Cardiac muscle cell (in vitro differentiated cells and primary cell): ENCODE measurements at places on chromosomes 1 and 21. TPM values are rescaled to one million over a fixed set of nuclear protein-coding genes. Genes with fewer than 3 reads are reported as not detected.

- DNase-seq, result peak; percentile 54
These were observed 629 bp downstream of the PGD start for GRCh38 chr1:10399444-10399941.

Gene LAMC2
- total RNA-seq, result 0.32 and 0.42 TPM in 2 replicates

Gene CA6
- total RNA-seq, result not detected in 2 replicates

GRCh38 chr1:189597083-189597482 lies 880.6 kb downstream of the BRINP3 start:
- no peak for DNase-seq

GRCh38 chr1:65958561-65959350 lies 166.1 kb downstream of the PDE4B start:
- peak; percentile 71 for DNase-seq

GRCh38 chr1:58789996-58790660 lies 6.3 kb upstream of the JUN start:
- no peak for DNase-seq

Gene TNFSF4
- 2.7 and 3.1 TPM in 2 replicates for total RNA-seq

DNA sequence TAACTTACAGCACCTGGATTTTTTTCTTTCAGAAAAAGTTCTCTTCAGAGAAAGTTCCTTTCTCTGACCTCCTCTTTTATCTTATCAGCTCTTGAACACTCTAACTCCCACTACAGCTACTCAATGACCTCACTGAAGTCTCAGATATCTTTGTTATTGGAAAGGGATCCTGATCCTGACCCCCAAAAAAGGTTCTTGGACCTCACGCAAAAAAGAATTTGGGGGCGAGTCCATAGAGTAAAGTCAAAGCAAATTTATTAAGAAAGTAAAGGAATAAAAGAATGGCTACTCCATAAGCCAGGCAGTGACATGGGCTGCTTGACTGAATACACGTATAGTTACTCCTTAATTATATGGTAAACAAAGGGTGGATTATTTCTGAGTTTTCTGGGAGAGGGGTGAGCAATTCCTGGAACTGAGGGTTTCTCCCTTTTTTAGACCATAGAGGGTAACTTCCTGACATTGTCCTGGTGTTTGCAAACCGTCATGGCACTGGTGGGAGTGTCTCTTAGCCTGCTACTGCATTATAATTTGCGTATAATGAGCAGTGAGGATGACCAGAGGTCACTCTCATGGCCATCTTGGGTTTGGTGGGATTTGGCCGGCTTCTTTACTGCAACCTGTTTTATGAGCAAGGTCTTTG lies 44.2 kb downstream of the WDR64 start:
- DNase-seq, result no peak

GRCh38 chr1:70134148-70134547 lies 71.2 kb downstream of the LRRC40 start:
- DNase-seq, result no peak

GRCh38 chr1:109669246-109669948 lies 1.5 kb downstream of the GSTM2 start:
- DNase-seq, result no peak

DNA sequence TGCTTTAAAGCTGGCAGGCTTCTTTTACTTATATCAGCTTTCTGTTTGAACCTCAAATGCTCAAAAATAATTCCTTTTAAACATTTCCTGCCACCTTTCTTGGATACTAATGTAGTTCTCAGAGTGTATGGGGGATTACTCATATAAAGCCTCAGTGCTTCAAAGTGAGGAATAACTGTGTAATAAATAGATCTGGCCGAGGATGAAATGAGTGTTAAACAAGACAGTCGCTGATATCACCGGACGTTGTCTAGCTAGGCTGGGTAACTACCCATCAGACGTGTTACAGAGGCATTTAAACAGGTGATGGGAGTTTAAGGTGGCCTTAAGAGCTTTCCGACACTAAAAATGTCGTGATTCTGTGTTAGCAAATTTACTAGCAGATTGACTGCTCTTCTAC lies 53.1 kb downstream of the VANGL2 start:
- no peak for DNase-seq

Gene PPP2R5A
- 51.7 and 70.4 TPM in 2 replicates for total RNA-seq

Gene OR2L5
- total RNA-seq, result 0.18 TPM in 1 of 2 replicates, not detected in the other

DNA sequence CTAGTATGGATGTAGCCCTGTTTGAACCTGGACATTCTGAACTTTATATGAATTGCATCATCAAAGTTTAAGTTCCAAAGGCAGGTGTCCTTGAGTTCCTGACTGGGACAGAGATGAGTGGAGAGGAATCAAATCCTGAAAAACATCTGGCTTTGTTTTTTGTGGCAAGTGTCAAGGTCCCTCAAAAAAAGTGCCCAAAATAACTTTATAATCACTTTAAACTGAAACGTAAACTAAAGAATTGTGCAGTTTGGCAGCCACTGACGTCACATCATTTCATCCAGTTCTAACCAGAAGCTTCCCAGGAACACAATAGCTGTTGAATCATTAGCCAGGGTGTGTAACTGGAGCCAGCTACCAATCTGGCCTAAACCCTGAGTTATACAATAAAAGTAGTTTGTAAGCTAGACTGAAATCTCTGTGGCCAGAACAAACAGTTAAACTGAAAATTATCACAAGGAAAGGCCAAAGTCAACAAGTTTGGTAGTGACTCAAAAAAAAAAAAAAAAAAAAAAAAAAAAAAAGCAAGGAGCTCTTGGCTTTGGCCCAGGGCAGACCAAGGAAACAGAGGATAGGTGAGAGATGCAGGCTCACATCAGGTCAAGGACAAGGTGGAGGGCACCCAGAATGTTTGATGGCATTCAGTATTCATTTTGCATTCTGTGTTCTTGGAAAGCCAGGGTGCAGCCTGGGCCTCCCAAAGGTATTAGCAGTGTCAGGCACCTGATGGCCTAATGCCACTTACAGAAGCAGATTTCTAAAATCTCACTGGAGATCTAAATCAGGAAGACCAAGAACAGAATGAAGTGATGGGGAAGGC lies 74.3 kb downstream of the TNFSF18 start:
- peak; percentile 78 for DNase-seq

GRCh38 chr1:230939806-230940489 lies 38.7 kb downstream of the TTC13 start:
- DNase-seq, result no peak

Gene MTHFR
- 54.7 and 64.0 TPM in 2 replicates for total RNA-seq

DNA sequence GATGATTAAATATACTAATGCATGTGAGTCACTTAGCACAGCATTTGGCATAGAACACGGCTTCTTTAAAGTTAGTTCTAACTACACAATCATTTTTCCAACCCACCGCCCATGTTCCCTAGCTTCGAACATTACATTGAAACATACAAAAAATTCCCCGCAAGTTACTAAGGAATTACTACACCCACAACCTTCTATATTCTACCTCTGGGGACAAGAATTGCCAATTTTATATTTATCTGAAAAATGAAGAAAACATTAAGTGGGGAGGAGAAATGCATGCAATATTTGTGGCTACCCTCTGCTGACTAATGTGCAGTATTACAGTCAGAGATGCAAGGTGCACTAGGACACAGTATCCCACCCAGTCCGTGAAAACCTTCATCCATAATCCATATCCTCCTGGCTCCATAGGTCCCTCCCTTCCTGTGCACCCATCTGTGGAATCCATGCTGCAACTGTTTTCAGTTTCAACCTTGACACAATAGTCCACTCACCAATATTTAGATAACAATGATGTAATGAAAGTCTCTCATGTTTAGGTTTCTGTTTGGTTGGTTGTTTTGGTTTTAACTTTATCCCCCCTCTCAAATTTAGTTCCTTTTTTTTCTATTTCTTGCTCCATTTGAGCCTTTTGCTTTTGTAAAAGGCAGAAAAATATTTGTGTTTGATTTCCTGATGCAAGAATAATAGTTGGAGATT lies 31.6 kb downstream of the RGS5 start:
- DNase-seq, result peak; percentile 65

GRCh38 chr1:7299994-7300393 lies 471.1 kb upstream of the VAMP3 start:
- no peak for DNase-seq

DNA sequence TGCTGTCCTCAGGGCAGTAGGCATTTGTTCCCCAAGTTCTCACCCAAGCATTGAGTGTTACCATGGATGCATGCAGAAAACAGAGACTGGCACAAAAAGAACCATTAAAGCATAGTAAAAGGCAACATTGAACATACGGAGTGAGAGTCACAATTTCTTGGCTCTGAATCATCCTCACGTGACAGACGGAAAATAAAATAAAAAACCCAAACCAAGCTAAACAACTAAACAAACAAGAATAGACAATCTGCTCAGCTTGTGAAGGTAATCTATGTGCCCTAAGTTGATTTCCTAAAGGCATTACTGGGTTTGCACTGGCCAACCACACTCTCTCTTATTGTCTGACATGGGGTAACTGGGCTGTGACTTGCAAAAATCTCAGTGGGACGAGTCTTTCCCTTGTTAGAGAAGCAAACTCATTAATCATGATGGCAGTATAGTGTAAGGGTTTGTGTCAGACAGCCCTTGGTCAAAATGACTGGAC lies 306.0 kb downstream of the ASTN1 start:
- DNase-seq, result no peak

DNA sequence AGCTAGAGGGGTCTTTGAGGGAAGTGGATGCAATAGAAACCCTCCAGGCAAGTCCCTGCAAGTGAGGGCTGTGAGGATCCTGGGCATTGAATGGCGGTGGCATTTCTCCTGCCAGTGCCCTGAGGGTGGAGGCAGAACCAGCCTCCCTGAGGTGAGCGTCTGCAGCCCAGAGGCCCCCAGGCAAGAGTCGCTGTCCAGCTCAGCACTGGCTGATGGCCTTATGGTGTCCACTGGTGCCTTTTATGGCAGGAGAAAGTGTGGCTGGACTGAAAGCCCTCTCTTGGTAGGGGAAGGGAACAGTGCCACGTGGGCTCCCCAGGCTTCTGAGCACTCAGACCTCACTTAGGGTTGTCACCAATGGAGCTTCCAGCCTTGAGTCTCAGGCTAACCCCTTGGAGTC lies 77.3 kb downstream of the SH3BGR start:
- DNase-seq, result no peak

Gene CRYBG2
- 0.06 TPM in 1 of 2 replicates, not detected in the other for total RNA-seq

- DNase-seq, result no peak
These were observed 312.8 kb downstream of the HLX start for GRCh38 chr1:221192055-221192454.

DNA sequence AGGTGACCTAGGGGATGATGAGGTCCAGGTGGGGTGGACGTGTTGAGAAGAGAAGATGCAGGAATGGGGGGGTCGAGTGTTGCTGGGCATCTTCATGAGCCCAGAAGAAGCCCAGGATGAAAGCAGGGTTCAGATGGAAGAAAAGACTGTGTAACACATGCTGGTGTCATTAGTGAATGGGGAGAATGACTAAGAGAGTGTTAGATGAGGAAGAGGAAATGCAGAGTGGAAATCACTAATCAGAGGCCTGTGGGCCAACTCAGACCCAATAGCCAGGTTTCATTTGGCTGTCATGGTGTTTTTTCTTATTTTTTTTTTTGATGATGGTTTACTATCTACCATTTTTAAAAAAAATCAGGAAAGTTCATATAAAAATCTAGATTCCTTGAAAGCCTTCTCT lies 180.8 kb upstream of the CAMK1G start:
- DNase-seq, result no peak

DNA sequence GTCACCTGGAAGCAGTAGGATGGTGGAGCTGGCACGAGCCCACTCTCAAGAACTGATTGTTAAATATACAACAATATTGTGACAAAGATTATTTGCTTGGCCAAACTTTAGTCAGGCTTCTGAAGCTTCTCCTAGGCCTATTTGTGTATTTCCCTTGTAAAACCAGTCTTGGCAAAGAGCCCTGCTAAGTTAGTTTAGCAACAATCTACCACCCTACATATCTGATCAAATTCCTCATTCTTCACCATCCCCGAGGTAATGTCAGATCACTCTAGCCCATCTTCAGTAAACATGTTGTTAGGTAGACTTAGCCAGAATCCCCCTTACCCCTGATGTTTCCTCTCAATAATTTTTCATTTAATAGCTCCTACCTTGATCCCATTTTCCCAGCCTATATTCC lies 39.6 kb downstream of the XCL1 start:
- DNase-seq, result no peak

DNA sequence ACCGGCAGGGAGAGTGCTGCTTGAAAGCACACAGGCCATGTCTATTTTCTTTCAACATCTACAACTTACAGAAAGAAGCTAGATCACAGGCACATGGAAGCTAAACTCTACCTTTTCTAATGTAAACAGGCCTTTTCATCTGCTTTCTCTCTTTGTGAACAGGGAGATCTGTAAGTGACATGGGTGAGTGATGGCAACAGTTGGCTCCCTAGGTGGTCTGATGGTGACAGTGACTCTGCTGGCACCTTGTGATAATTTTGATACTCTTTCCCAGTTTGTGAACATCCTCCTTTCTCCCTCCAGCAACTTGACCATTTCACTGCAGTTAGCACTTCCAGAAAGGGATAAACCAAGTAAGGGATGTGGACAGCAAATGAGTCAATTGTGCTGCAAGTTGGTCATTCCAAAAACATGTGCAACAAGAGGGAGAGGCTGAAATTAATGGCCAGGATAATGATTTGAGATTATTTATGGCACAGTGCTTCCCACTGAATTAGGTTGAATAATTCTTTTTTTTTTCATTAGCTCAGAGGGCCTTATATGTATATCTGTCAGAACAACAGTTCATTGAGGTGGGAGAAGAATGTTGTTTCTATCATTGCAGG lies 89.5 kb downstream of the XCL2 start:
- no peak for DNase-seq

Gene LCE3E
- total RNA-seq, result not detected in 2 replicates

Gene FAM151A
- total RNA-seq, result 0.07 and 0.21 TPM in 2 replicates

DNA sequence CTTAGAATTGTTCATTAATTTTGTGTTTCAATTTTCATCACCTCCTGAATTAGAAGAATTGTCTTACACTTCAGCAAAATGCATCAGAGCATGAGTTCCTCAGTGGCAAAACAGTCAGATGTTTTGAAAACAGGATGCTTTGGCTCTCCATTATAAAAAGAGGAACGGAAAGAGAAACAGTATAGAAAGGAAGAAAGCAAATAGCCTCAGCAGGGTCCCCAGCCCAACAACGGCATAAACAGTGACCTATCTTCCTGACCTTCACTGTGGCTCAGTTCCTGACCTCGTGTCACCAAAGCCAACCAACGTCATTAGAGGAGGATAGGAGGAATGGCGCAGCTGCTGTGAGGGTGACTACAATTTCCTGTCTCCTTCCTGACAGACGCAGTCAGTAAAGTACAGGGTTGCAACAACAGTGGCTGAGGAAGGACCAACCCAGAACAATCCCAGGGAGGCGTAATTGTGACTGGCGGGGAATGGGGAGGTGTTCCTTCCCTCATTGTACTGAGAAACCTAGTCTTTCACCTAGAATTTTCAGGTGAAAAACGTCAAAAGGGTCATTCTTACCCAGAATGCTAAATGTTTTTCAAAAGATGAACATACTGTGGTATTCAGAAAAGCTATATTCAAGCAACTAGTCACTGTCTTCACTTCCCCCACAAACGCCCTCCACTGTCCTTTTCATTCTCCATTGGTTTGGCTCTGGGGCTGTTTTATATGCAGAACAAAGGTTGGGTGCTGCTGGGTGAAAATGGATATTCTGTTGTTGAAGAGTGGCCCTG lies 197.9 kb upstream of the SGIP1 start:
- DNase-seq, result no peak

Gene PGBD5
- 0.32 and 1.2 TPM in 2 replicates for total RNA-seq

Gene GBP7
- total RNA-seq, result not detected in 2 replicates

- DNase-seq, result peak; percentile 82
These were observed 4.2 kb upstream of the IL19 start for GRCh38 chr1:206766251-206766856.

GRCh38 chr1:173301507-173301906 lies 94.4 kb upstream of the TNFSF4 start:
- no peak for DNase-seq
